ENCODE measurements at places on chromosomes 5 and 9. TPM values are rescaled to one million over a fixed set of nuclear protein-coding genes. Genes with fewer than 3 reads are reported as not detected.

GRCh38 chr9:37302277-37302676 lies 120.2 kb upstream of the GRHPR start:
- H3K27ac ChIP-seq: no peak overlapping the region
- no peak for DNase-seq
- H3K27me3 ChIP-seq: no peaks in the 10 kb centered on the region
- no peaks in the 10 kb centered on the region for H3K36me3 ChIP-seq
- H3K4me1 ChIP-seq: no peaks in the 10 kb centered on the region
- no peak overlapping the region for H3K4me3 ChIP-seq

- H3K27me3 ChIP-seq: peaks cover 26% of the 10 kb centered on the region
- no peak for DNase-seq
- peaks cover 20% of the 10 kb centered on the region for H3K4me1 ChIP-seq
- no peaks in the 10 kb centered on the region for H3K36me3 ChIP-seq
- no peak overlapping the region for H3K27ac ChIP-seq
Observed at GRCh38 chr5:65142016-65142415, 339.7 kb downstream of the ADAMTS6 start.

DNA sequence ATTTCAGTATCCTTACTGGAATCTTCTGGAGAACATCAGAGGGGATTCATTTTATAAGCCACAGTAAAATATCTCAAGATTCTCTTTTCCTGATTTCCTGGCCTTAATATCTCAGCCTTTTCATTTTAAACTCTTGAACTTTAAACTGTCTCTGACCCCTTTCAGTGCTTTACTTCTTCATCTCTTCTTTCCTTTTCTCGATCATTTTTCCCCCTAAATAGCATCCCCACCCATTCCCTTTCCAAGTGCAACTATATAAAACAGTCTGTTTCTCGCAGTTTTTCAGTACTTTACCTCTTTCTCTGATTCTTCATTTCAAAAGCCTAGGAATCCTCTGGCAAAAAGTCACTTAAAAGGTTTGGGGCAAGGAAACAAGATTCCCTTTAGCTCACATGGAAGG lies 80.5 kb downstream of the PALM2AKAP2 start:
- DNase-seq: no peak
- no peak overlapping the region for H3K27ac ChIP-seq
- no peaks in the 10 kb centered on the region for H3K27me3 ChIP-seq
- H3K36me3 ChIP-seq: no peaks in the 10 kb centered on the region

GRCh38 chr9:81588148-81588871 lies 101.0 kb downstream of the TLE1 start:
- H3K4me3 ChIP-seq: no peak overlapping the region
- H3K36me3 ChIP-seq: peaks cover 7% of the 10 kb centered on the region
- no peak for DNase-seq
- no peak overlapping the region for H3K27ac ChIP-seq
- no peaks in the 10 kb centered on the region for H3K27me3 ChIP-seq
- H3K4me1 ChIP-seq: peaks cover 10% of the 10 kb centered on the region

- H3K27ac ChIP-seq: no peak overlapping the region
- H3K36me3 ChIP-seq: no peaks in the 10 kb centered on the region
- no peak overlapping the region for H3K4me3 ChIP-seq
- no peak for DNase-seq
- no peaks in the 10 kb centered on the region for H3K4me1 ChIP-seq
- H3K27me3 ChIP-seq: no peaks in the 10 kb centered on the region
Observed at GRCh38 chr5:9347541-9348295, 198.2 kb downstream of the SEMA5A start.

DNA sequence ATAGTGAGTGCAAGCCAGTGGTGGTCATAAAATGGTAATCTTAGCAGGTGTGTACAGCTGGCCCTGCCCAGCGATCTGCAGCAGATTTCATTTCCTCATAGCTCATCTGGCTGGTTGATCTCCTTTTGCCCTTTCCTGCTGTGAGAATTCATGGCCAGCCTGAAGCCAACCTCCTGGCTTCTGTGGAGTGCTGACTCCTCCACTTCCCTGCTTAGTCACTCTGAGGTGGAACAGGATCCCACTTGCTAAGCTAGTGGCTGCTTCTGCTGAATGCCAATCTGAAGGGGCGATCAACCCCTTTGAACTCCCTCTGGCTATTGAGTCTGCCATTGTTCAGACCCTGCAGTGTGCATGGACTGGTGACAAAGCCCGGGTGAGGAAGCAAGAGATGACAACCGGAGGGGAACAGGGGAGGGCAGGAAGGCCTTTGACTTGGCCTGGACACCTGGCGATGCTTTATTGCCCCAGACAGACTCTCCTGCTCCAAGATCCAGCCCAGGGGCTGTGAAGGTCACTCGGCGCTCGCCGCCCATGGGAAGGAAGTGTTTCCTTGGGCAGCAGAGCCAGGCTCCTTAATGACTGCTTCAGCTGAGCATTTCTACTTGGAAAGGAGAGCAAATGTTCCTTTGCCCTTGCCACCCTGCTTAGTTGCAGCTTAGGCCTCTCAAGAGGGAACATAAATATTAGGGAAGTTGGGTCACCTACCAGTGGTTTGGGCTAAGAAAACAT lies 341.1 kb downstream of the ZSWIM6 start:
- H3K27me3 ChIP-seq: no peaks in the 10 kb centered on the region
- peaks cover 26% of the 10 kb centered on the region for H3K4me1 ChIP-seq
- H3K36me3 ChIP-seq: no peaks in the 10 kb centered on the region
- no peak overlapping the region for H3K27ac ChIP-seq
- H3K4me3 ChIP-seq: no peak overlapping the region

GRCh38 chr5:124088289-124089032 lies 576.5 kb downstream of the CSNK1G3 start:
- no peak for DNase-seq
- H3K27ac ChIP-seq: no peak overlapping the region
- peaks cover 32% of the 10 kb centered on the region for H3K4me1 ChIP-seq
- no peaks in the 10 kb centered on the region for H3K27me3 ChIP-seq
- H3K4me3 ChIP-seq: no peak overlapping the region

Gene CAMK4
- 5.0 TPM for total RNA-seq

Gene FBN2
- total RNA-seq: 113 TPM

Gene CD72
- 0.56 TPM for total RNA-seq
